ENCODE measurements at places on chromosomes 3 and 15.
A peak's percentile ranks its signal among the peaks of the same experiment; 100 is the strongest.

DNA sequence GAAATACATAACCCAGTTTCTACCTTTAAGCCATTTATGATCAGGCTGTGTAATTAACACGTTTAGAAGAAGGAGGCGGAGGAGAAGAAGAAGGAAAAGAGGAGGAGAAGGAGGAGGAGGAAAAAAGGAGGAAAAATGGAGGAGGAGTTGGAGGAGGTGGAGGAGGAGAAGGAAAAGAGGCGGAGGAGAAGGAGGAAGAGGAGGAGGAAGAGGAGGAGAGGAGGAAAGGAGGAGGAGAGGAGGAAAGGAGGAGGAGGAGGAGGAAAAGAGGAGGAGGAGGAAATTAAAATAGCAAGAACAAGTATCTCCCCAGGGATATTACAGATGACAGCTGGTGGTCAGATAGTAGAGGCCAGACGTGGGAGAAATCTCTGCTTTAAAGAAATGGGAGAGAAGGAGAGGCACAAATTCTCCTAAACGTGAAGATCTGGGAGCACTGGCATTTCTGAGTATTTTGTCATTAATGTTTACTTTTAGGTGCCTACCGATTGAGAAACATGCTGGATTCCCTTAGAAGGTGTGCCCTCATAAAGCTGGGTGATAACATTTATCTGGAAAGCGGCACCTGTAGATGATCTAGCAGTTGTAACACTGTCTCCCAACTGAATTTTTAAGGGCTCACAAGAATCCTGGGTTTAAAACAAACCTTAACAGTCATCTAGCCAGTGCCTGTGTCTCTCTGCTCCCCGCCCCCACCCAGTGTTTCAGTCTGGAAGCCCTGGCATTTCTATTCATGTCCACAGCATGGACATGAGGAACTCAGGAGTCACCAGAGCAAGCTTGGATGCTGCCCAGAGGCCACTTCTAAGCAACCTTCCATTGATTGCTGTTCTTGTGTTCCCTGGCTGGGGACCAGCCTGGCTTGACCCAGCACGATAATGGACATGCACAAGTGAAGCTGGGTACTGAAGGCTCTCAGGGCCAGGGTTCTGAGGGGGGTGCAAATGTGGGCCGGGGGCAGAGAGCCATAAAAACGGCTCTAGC lies 75.2 kb downstream of the CHRNA7 start:
- no peak for DNase-seq

GRCh38 chr3:63863150-63864007 lies at the start of the genes ATXN7 and THOC7:
TSS of gene ATXN7 (plus strand) at chr3:63863867. CDS start at chr3:63912599, 48,732 bp downstream.
TSS of gene THOC7 (minus strand) at chr3:63863805. CDS start at chr3:63863790, 15 bp downstream.
- peak; percentile 58 for DNase-seq

DNA sequence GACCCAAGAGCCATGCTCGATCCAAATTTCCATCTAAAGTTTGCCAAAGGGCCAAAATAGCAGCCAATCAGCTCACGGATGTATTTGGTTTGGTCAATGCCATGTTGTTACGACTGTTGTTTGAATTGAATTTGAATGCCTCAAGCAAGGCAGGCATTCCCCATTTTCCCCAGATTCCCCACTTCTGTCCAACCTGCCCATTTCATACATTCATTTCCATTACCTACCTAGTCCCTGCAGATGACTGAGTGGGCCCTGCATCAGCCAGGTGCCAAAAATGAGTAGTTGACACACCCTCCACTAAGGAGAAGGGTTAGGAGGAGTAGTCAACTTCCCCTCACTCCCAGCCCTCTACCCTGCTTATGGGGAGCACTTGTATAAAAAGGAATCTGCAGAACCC lies 51.7 kb downstream of the ANXA2 start:
- DNase-seq, result no peak

DNA sequence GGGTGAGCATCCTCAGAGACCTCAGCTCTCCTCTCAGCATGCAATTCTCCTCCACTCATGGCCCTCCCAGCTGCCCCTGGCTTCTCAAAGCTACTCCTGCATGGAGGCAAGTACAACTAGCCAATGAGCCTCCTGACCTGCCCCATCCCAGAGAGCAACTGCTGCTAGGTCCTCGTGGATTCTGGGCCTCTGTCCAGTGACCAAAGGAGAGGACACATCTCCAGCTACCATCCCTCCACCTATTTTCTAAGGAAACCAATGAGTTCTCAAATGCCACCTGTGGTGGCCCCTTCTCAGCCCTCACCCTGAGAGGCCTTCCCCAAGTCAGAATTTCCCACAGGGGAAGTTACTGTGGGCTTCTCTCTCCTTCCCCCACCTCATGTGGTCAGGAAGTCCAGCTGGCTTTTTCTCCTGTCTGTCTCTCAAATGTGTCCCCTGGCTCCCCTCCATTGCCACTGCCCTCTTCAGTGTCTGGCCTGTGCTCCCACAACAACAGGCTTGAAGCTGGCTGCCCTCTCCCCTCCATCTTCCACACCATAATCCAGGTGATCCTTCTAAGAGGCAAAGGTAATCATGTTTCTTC lies 43.0 kb downstream of the LIPC start:
- DNase-seq, result no peak

GRCh38 chr3:50226888-50227389 lies 9.1 kb upstream of the GNAI2 start:
- no peak for DNase-seq

GRCh38 chr3:99355465-99355864 lies 282.9 kb upstream of the COL8A1 start:
- DNase-seq, result no peak

DNA sequence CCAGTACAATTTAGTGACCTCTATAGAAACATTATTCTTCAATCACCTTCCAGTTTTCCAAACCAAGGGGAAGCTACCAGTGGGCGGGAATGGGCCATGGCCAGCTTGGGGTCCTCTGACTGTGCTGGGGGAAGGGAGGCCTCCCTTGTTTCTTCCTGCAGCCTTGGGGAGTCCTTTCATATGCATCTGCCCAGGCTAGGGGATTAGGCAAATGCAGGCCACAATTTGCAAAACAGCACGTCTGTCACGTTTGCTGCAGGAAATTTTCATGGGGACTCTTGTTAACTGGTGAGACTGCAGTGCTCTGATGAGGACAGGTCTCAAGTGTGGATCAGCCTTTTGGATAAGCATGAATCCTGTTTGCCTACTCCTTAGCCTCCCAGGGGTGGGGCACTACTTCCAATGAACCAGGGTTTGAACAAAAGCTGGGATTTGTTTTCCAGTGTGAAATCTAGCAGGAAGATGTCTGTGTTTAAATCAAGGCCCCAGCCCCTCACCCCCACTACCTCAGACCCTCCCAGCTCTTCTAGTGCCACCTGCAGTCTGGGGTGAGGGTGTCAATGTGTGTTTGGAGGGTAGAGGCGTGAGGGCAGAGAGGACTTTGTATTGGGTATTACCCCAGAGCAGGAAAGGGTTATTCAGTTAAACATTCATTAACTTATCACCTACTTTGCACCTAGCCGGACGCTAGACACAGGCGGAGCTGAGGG lies 219.9 kb downstream of the OPA1 start:
- DNase-seq, result no peak

- no peak for DNase-seq
Measured at GRCh38 chr3:16378920-16379319, 113.9 kb downstream of the OXNAD1 start.

- no peak for DNase-seq
Measured at GRCh38 chr3:156148345-156148945, 28.1 kb downstream of the KCNAB1 start.

DNA sequence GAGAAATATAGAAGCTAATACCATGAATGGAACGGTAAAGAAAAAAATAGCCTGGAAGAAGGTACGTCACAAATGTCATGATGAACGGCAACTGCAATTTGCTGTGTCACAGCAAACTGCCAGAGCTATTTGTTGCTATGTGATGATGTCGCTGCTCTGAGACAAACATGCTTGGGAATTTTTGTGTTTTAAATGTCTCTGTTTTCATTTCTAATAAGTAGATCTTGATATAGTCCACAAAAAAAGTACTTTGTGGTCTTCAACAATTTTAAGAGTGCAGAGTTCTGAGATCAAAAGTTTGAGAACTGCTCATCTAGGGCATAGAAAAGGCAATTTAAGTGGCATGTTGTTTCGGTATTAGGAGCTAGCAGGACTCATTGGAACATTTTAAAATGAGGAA lies 4.3 kb upstream of the NR1D2 start:
- DNase-seq, result no peak

GRCh38 chr3:13042127-13042701 lies 31.0 kb downstream of the IQSEC1 start:
- no peak for DNase-seq

DNA sequence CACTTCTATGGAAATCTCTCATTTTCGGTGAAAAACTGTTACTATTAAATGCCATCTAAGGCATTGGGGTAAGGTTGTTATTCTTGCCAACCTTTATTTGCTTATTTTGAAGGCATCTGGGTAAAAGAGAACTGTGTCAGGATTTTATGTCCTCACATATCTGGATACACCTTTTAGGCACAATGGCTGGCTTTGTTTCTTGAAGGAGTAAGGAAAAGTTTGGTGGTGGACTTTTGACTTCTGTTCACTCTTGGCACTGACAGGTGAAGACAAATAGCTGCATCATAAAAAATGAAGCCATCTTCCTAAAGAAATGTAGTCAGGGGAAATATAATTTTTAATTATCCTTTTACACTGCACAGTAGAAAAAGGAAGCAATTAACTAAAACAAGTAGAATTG lies 310.0 kb downstream of the CNTN3 start:
- no peak for DNase-seq

DNA sequence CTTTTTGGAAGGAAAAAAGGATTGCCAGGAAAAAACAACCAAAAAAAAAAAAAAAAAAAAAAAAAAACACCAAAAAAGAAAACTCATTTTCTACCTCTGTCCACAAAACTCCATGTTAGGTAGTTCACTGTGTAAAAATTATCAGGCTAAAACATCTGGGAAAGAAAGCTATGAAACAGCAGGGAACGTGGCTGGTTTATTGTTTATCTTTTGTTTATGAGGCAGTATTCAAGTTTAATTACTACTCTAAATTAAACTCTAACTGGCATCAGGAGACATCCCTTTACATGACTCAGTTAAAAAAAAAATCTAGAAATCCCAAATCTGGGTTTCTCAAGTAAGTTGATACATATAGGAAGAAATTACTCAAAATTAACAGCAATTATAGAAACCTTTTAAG lies 21.8 kb downstream of the MEIS2 start:
- no peak for DNase-seq

DNA sequence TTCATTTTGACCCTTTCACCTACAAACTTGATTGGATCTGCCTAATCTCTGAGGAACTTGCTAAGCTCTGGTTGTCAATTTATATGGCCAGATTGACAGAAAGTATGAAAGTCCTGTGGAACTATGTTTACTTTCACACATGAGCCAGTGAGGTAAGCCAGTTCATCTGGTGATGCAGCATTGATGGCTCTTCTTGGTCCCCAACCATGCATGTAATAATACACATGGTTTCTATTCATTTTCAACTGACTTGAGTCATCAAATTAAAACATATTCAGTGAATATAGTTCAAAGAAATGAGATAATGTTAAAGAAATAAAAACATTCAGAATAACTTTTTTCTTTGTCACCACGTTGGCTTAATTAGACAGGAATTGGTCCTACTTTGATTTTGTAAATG lies 336.1 kb upstream of the THBS1 start:
- DNase-seq, result no peak

DNA sequence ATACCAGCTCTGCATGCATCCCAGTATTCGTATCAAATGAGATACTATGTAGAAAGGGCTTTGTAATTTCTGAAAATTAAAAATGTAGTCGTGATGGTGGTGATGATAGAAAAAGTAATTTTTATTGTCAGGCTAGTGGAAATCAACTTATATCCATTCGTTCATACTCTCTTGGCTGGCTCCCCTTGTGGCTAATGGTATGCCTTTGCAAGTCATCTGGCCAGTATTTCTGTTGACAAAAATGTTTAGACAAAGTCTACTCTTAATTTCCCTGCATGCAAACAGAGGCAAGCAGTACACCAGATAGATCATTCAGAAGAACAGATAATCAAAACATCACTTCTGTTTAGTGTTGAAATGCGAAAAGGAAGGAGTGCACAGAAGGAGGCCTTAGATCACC lies 49.6 kb upstream of the DUT start:
- no peak for DNase-seq

- DNase-seq, result peak; percentile 58
Measured at GRCh38 chr3:16419640-16420241, 93.8 kb downstream of the RFTN1 start.

DNA sequence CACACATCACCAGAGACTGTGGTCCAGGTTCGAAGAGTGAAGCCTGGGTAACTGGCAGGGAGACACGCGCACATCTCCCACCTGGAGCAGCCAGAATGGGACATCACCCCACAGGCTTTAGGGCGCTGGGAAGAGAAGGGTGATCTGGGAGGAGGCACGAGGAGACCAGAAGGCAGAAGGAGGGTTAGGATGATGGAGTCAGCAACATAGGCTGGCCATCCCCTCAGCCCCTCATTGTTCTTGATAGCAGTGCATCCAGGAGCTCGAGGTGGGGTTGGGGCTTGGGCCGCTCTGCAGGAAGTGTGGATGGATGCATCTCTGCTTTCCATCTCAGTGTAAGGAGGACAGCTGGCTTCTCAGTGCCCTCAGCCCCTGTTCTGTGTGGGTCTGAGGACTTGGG lies 15.2 kb downstream of the PLA2G4F start:
- DNase-seq, result no peak

GRCh38 chr3:129015388-129016105 lies 14.4 kb downstream of the EFCC1 start:
- DNase-seq, result no peak

DNA sequence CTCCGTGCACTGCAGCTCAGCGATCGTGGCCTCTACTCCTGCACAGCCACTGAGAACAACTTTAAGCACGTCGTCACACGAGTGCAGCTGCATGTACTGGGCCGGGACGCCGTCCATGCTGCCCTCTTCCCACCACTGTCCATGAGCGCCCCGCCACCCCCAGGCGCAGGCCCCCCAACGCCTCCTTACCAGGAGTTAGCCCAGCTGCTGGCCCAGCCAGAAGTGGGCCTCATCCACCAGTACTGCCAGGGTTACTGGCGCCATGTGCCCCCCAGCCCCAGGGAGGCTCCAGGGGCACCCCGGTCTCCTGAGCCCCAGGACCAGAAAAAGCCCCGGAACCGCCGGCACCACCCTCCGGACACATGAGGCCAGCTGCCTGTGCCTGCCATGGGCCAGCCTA lies 3.7 kb upstream of the GNAT1 start:
- DNase-seq, result no peak

GRCh38 chr15:85164841-85165466 lies 183.3 kb downstream of the PDE8A start:
- DNase-seq, result no peak

GRCh38 chr3:126179825-126180476 lies 435 bp downstream of the ALDH1L1 start:
- no peak for DNase-seq

- DNase-seq, result peak; percentile 58
Measured at GRCh38 chr3:155753038-155753639, 8.3 kb upstream of the PLCH1 start.

All from COLO829 (cell line).